ENCODE measurements at places on chromosomes 16 and 17.

DNA sequence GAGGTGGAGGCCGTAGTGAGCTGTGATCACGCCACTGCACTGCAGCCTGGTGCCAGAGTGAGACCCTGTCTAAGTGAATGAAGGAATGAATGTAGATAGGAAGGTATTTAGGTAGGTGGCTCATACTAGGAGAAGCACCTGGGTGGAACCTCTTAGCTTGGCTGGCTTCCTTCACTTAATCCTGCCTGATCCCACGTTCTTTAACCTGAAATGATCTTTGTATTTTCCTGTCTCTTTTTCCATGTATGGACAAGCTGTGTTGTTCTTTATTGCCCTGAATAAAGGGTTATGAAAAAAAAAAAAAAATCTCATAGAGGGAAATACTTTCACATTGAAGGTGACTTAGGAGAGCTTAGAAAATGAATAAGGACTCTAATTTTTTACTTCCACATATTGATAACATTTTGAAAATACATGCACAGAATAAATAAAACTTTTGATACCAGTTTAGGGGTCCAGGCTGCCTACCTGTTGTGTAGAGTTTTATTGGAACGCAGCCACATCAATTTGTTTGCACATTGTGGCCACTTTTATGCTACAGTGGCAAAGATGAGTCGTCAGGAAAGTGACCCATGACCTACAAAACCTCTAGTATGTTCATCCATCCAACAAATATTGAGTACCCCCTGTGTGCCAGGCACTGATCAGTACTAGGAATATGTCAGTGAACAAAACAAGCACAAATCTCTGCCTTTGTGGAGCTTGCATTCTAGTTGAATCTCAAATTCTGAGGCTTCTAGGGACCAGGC is 44.6 kb downstream of the VPS35L start:
- DNase-seq, result no peak

- DNase-seq, result no peak
These were observed 7.8 kb upstream of the N4BP1 start for GRCh38 chr16:48617711-48618148.

GRCh38 chr16:68257906-68258800 is 6.2 kb upstream of the SLC7A6 start:
- no peak for DNase-seq

- DNase-seq, result no peak
These were observed 19.8 kb downstream of the PAFAH1B1 start for GRCh38 chr17:2613089-2613808.

- no peak for DNase-seq
These were observed 1.4 kb downstream of the NFAT5 start for GRCh38 chr16:69566981-69567680.

GRCh38 chr16:785563-786535 is 2.3 kb downstream of the RPUSD1 start:
- DNase-seq, result no peak

GRCh38 chr16:82753821-82754220 is 127.1 kb downstream of the CDH13 start:
- no peak for DNase-seq

DNA sequence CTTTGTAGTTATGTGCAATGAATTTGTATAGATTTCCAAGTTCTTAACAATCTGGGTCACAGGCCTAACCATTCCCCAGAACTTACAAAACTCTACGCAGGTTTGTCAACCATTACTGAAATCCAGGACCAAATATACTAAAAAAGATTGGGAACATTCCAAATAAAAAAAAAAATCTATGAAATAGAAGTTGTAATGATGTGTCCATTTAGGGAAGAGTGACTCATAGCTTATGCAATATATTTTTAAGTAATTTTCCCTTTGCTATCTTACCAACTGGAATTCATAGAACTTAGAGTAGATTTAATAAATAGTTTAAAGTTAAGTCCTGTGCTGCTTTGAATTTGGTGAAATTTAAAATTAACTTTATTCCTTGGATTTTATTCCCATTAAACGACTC is 393.2 kb downstream of the PMP22 start:
- DNase-seq, result no peak
